ENCODE measurements at places on chromosomes 2 and 18.
A peak's percentile ranks its signal among the peaks of the same experiment; 100 is the strongest.

DNA sequence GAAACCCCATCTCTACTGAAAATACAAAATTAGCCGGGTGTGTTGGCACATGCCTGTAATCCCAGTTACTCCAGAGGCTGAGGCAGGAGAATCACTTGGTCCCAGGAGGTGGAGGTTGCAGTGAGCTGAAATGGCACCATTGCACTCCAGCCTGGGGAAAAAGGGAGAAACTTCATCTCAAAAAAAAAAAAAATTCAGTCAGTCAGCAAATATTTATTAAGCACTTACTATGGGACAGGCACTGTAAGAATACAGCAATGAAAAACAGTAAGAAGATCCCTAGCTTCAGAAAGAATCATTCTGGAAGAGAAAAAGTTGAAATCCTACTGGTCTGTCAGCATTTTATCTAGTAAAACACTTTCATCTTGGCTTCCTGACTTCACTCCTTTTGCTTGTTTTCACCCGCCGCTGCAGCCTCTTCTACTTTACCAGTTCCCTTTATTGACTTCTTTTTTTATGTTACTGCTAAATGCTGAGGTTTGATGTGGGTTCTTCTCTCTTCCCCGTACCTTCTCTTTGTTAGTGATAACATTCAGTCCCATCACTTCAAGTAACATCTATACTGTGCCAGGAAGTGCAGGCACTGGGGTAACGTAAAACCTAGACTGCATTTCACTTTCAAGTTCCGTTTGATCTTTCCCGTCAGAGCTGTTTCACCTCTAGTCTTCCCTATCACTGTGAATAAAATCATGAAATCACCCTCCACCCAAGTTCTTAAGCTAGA lies 10.8 kb upstream of the TAF4B start:
- no peak for DNase-seq

- no peak for DNase-seq
These were observed 158.3 kb downstream of the PRPF40A start for GRCh38 chr2:152559008-152559407.

DNA sequence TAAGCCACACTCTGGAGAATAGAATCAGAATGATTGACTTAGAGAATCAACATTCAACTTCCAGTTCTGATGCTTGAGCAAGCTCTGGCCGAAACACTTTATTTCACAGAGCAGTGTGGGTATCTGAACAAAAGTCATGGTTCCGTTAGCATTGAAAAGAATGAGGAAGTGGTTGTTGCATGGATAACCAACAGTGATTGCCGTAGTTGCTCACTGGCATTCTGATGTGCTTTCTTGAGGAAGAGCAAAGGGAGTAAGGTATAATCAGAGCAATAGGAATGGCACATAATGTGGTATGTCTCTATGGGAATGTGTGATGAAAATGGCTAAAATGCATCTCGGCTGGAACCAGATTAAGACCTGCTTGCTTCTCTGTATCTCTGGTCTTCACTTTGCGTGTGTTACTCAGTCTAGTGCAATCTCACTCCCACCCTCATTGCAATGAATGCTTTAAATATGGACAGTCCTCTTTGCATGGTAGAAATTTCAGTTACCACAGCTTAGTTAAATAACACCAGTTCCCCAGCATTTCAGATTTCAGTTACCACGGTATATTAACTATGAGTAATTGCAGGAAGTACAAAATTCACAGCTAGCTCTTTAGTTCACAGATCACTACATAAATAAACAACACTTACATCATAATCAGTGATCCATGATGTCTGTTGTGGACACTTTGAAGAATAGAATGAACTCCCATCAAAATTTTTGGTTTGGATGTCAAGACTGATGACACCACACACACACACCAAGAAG lies 7.8 kb upstream of the RAB12 start:
- DNase-seq: no peak

GRCh38 chr2:148930046-148930775 lies 55.2 kb downstream of the KIF5C start:
- no peak for DNase-seq

- no peak for DNase-seq
These were observed 46.3 kb upstream of the LTBP1 start for GRCh38 chr2:32900246-32900973.

GRCh38 chr2:84458551-84459017 lies 496 bp downstream of the SUCLG1 start:
- DNase-seq: no peak

DNA sequence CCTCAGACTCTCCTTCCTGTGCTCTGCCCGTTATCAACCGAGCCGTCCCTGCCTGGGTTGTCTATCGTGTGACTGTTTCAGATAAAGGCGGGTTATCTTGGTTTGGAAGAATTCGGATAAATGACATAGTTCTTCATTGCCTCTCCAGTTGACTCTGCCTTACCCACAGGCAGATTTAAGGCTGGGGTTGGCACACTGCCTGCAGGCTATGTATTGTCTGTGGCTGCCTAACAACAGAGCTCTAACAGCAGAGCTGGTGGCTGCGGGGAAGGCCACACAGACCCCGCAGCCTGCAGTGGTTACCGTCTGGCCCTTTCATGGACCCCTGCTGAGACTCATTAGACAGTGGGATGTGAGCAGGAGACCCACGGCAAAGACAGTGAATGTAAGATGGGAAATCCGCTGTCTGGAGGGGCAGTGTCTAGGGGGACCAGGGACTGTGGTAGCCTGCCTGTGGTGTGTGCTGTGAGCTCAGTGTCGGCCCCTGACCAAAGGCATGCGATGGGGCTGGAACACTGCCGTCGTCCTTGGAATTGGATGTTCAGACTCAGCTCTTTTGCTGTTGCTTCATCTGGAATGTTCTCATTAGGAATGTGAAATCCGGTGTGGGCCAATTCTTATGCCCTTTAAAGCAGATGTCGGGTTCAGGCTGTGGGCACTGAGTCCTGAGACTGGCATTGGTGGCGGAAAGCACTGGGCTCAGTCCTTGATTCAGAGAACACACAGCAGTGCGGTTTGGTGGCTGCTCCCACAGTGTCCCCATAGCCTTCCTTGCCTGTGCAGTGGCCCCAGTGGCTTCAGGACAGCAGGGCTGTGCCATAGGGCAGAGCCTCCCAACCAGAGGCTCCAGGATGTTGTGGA lies 44.5 kb downstream of the SH3RF3 start:
- DNase-seq: peak; percentile 79

DNA sequence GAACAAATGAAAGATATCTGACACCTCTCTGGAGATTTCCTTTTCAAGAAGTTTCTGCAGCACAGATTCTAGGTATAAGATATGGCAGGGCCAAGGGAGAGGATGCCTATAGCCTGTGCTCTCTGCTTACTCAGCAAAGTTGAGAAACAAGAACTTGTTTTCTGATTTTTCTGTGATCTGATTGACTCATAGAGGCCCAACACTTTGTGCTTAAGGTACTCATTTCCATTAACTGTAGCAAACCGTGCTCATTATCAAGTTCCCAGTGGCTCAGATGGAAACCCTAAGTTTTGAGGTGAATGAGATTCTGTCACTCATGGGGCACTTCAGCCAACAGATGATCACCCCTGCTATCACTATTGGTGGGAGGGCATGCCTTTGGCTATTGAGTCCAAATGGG lies 124.3 kb downstream of the SP100 start:
- no peak for DNase-seq

DNA sequence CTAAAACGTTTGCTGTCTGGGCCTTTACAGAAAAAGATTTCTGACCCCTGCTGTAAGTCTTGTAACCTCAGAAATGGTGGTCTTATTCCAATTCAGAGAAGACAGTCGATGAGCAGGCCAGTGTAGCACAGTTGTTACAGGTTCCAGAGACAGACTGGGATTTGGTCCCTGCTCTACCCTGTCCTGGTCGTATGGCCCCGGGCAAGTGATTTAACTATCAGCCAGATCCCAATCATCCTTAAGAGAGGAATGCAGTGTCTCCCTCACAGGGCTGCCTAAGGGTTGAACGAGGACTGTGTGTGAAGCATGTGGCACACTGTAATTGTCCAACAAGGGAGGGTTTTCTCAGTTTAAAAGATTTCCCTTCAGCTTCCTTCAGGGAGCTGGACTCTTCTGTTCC lies 47.2 kb downstream of the HK2 start:
- DNase-seq: no peak

DNA sequence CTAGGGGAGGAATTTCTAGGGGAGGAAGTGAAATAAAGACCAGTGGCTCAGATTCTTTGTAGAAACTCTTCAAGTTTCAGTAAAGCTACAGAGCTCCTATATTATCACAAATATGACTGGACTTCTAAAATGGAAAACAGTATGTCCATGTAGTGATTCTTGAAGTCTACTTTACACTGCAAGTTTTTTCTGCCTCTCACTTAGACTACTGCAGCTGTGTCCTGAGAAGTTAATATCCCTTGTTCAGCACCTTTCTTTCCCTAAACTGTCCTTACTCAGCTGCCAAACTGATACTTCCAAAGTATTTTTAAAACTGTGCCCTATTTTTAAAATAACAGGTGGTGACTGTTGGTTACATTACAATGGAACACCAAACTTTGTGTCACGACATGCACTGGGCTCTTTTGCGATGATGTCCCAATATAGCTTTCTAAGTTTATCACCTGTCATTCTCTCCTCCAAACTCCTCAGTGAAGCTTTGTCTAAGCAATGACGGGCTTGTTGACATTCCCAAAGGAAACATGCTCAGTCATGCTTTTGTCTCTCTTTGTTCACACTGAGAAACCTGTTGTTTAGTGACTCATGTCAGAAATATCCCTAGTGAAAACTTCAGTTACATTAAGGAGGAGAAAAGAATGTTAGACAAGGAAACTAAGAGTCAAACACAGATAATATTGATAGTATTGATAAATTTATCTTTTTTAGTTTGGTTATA lies 341.1 kb downstream of the ARL6IP6 start:
- DNase-seq: no peak

GRCh38 chr2:8648441-8649213 lies 33.2 kb upstream of the ID2 start:
- DNase-seq: no peak

GRCh38 chr2:97760480-97761049 lies 47.2 kb downstream of the ZAP70 start:
- DNase-seq: no peak

DNA sequence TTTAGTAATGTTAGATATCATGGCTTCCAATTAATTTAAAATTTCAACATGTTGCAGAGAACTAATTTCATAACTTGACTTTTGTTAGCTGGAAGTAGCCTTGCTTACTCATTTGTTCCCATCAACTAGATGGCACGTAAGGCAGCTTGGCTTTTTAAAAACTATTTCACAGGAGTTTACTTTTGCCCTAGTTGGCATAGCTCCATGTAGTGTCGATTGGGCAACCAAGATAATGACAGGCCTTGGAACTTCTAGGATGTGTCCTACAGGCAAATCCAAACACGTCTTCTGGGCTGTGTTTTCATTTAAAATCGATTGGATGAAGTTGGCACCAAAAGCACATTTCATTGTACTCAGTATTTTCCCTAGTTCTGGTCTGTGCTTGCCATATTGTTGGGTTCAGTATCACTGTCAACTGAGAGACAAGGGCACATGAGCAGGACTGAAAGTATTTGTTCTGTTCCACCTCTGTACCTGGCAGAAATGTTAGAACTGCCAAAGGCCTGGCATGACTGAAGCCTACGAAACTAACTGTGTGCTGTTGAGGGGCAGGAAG lies 29.4 kb downstream of the HADHB start:
- DNase-seq: peak; percentile 31

GRCh38 chr2:181440919-181441318 lies 16.3 kb upstream of the ITGA4 start:
- no peak for DNase-seq

- DNase-seq: no peak
These were observed 47.5 kb upstream of the MAP3K20 start for GRCh38 chr2:173028141-173028540.

GRCh38 chr2:182393270-182393760 lies 33.5 kb downstream of the PDE1A start:
- no peak for DNase-seq

- no peak for DNase-seq
These were observed 132.3 kb upstream of the PELI1 start for GRCh38 chr2:64276417-64277095.

GRCh38 chr2:235098269-235098668 lies 146.5 kb downstream of the SH3BP4 start:
- no peak for DNase-seq

GRCh38 chr2:125543968-125544514 lies 1111.9 kb upstream of the GYPC start:
- DNase-seq: no peak

DNA sequence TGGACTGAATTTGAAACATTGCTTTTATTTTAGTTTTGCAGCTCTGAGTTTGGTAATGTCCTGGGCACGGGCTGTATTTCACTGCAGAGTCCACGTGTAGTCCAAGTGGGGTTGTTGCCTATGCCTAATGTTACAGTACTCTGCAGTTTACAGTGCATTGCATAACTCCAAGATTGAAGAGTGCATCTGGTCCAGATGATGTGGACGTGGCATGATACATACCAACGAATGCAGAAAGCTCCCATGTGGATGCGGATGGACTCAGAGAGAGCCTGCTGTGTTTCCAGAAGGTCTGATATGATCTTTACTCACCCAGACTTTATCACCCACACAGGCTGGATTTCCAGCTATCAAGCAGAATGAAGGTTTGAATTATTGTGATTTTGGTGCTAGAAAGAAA lies 44.4 kb upstream of the CCDC68 start:
- DNase-seq: no peak

GRCh38 chr2:268323-268722 lies 3.6 kb downstream of the ACP1 start:
- DNase-seq: no peak

DNA sequence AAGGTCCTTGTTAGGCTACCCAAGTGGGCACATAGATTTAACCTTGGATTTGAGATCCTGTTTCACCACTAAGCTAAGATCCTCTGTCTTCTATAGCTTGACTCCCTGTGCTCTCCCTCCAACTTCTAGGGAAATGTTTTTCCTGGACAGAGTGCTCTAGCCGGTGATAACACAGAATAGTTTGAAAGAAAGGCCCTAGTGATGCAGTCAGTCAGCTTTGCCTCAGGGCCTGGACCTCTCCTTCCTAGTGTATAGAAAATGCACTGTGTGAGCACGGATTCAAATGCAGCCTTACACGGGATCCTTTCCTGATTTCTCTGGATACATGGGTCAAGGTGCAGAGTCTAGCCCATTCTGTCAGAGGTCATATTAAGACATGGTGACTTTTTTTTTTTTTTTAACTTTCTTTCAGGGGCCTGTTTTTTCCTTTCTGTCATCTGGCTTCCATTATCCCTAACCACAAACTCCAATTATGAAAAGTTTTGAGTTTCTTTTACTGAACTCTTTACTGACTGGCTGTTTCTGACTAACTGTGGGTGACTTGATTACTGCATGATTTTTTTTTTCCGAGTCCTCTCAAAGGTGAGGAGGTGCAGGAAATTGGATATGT lies 122.6 kb downstream of the LRP1B start:
- DNase-seq: no peak

- no peak for DNase-seq
These were observed 158.3 kb upstream of the KLF7 start for GRCh38 chr2:207324001-207324400.
